ENCODE measurements at places on chromosomes 4 and X.

- DNase-seq: no peak
These were observed 9.5 kb downstream of the MAB21L2 start for GRCh38 chr4:150591406-150591805.

GRCh38 chrX:16185725-16186136 lies 18.4 kb downstream of the MAGEB17 start:
- no peak for DNase-seq

DNA sequence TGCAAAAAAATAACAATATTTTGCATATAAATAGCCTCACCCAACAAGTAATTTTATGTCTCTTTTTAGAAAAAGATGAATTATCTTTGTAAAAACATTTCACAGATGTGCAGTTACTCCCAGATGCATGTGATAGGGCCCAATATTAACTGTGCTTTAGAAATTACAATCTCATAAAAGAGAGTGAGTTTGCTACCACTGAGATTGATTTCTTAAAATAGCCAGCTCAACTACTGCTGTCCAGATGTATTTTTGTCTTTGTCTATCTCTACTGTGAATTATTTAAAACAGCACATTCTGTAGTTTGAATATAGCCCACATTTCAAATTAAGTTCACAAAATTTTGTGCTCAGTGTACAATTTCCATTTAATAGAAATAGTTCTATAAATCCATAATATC lies 177.0 kb upstream of the TTC29 start:
- DNase-seq: no peak

DNA sequence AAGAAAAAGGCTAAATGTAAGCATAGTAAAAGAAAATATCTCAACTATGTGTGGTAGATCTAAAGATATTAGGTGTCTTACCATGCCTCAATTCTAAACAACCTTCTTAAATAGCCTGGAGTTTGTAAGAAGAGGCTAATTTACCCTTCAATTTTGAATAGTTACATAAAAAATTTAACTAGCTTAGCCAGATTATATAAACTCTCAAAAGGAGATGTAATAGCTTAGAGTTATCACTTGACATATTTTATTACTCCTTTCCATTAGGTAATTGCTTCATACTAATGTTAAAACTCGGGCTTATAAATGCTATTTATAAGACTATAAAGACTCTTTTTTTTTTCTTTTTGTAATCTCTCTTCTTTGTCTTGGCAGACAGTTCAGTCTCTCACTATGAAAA lies 297.5 kb upstream of the PABPC4L start:
- DNase-seq: no peak

GRCh38 chr4:21451032-21451431 lies 497.5 kb downstream of the KCNIP4 start:
- no peak for DNase-seq

- peak; percentile 0 for DNase-seq
These were observed 25.1 kb downstream of the PIR start for GRCh38 chrX:15468036-15468435.

- no peak for DNase-seq
These were observed 38.1 kb downstream of the MID1 start for GRCh38 chrX:10582215-10582733.

GRCh38 chr4:137125011-137125410 lies 407.3 kb downstream of the PCDH18 start:
- DNase-seq: no peak

- no peak for DNase-seq
These were observed 118.5 kb downstream of the TLL1 start for GRCh38 chr4:165991325-165992180.

DNA sequence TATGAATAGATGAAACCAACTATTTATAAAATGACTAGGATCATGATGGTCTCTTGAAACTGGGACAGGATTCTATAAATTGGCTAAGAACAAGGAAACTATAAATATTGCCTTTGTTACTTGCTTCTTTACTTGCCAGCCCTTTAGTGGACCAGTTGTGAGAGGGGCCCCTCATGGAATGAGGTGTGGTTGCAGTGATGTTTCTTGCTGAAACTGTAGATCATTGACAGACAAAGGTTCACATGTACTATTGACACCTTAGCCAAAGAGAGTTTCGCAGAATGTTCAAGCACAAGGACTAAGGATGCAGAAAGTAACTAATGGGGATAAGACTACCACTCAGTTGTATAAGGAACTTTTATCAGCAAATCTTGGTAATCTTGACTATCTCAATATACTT lies 135.0 kb upstream of the SMIM10 start:
- no peak for DNase-seq

GRCh38 chrX:103556963-103557612 lies 28.2 kb upstream of the TCEAL4 start:
- DNase-seq: no peak

- DNase-seq: peak; percentile 70
These were observed 31.6 kb upstream of the IRAK1 start for GRCh38 chrX:154051201-154051810.
